ENCODE measurements at places on chromosomes 7 and 10. TPM values are rescaled to one million over a fixed set of nuclear protein-coding genes. Genes with fewer than 3 reads are reported as not detected.

DNA sequence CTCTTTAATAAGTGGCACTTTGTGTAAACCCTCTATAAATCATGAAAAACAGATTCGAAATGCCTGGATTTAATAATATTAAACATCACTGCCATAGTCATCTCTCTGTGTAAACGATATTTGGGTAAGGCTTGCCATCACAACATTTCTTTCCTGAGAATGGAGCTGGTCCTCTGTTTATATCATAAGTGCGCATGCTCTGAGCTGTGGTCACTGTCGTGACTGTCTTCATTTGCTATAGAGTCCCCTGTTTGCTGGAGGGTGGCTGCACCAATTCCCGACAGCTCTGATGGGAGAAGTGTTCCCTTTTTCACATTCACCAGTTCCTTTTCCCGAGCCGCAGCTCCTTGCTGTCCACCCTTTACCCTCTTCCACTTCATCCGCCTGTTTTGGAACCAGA, 50.4 kb upstream of the AGMO start:
- no peak for DNase-seq

DNA sequence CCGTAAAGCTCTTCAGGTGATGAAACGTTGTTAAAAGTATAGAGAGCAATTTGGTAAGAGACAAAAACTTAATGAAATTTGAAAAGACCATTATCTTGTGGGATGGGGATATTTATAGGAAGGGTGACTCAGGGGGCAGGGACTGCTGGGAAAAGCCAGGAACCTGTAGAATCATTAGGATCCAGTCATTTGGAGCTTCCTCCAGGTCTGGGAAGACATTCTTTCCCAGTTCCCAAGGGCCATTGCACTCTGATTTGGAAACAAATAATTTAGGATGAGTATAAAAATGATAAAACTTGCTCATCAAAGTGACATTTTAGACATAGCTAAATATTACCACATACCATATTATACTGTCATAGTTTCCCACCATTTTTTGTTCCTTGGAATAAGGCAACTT, 143.9 kb downstream of the PFKFB3 start:
- DNase-seq = peak; percentile 25

DNA sequence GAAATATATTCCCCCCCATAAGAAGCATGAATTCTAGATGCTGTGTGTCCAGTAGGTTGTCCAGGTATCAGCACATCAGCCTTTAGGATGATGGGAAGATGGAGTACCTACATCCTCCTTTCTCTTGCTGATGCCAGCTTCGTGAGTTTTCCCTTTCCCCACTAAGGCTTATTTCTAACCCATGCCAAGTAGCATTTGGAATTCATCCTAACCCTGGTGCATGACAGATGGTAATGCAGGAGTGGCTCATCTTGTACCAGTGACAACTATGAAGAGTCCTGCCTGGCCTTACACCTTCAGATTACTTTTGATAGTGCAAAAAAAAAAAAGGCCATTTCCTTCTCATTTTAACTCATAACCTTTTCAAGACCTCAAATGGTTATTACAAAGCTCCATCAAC, 58.7 kb downstream of the ARHGAP21 start:
- DNase-seq = no peak

GRCh38 chr7:28077616-28078015, 103.0 kb downstream of the JAZF1 start:
- DNase-seq = no peak

DNA sequence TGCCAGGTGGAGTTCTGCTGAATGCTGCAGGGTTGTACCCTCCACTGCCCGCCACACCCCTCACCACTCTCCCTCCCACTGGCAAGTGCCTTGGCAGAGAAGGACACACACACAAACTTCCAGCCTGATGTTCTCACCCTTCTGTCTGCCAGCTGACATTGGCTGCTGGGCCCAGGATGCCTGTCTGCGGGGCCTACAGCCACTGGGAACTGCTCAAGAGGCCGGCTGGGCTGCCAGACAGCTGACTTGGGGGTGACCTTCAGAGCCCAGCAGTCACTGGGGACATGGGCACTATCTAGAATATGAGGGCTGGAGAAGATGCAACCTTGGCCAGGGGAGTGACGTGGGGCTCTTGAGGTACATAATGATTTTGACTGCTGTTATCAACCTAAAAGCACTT, 157.1 kb downstream of the SH3PXD2A start:
- DNase-seq = no peak

- no peak for DNase-seq
These were observed 35.0 kb downstream of the YKT6 start for GRCh38 chr7:44235582-44236332.

- no peak for DNase-seq
These were observed 101.5 kb downstream of the CHCHD3 start for GRCh38 chr7:132980402-132980801.

- DNase-seq = no peak
These were observed 361.3 kb upstream of the MKI67 start for GRCh38 chr10:128487517-128487916.

GRCh38 chr7:114649689-114650088, 235.1 kb downstream of the FOXP2 start:
- no peak for DNase-seq

- no peak for DNase-seq
These were observed 217.9 kb downstream of the ADAM12 start for GRCh38 chr10:126170371-126170770.

DNA sequence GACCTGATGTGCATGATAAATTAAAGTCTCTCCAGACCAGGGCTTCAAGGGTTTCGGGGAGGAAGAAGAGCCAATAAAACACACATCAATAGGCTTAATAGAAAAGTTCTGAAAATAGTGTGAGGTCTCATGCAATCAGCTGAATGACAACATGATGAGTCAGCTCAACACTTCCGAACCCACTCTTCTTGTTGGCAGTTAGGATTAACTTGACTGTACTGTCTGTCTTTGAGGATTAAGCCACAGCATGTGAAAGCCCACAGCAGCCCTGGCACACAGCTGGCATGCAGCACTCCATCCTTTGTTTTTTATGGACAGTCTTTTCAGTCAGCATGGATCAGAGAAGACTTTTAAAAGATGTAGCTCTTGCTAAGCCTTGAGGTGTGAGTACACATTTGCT, 526.9 kb upstream of the VSTM2A start:
- DNase-seq = peak; percentile 83

DNA sequence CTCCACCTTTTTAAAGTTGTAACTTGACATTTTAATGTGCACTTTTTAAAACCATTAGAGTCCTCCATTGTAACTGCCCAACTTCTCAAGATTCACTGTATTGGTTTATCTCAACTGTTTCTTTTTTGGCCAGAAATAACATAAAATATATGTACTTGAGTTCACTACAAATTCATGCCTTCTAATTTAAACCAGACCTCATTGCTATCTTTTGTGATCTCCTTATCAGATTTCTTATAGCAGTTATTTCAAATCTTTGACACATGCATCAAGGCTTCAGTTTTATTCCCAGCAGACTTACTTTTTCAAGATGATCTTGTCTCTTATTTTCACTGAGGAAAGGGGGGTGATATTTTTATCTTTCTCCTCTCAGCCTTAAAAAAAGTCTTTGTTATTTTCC, 154.3 kb downstream of the PHF14 start:
- no peak for DNase-seq

DNA sequence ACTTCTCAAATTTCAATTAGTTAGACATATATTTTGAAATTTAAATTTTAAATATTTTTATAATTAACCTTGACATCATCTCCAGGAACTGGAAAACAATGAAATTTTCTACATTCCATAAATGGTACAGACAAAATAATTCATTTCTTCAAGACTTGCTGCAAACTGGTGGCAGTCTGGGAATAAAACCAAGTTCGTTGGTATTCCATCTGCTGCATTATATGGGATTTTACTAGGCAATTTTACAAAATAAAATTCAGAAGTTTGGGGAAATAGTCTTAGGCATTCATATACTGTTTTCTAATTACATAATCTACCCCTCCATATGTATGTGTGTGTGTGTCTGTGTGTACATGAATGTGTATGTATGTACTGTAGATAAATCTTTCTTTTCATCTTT, 984.6 kb upstream of the KCND2 start:
- DNase-seq = no peak

- DNase-seq = no peak
These were observed 61.1 kb upstream of the PCGF5 start for GRCh38 chr10:91159254-91159783.

GRCh38 chr10:119031496-119032059, 2.1 kb downstream of the NANOS1 start:
- no peak for DNase-seq

DNA sequence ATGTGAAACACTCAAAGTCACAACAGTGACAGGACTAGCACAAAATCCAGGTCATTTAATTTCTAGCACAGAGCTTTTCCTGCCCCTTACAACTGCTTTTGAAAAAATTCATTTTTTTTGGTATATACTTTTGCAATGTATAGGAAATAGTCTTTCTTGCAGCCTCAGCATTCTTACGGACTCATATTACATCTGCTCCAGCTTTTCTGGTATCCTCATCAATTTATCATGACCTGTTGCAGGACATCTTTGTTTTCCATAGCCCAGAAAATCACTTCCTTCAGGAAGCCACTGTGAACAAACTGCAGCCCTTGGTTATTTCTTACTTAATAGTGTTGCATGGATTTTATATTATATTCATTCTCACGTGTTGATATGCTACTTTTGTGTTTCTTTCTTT, 347.9 kb upstream of the MTPN start:
- DNase-seq = no peak

DNA sequence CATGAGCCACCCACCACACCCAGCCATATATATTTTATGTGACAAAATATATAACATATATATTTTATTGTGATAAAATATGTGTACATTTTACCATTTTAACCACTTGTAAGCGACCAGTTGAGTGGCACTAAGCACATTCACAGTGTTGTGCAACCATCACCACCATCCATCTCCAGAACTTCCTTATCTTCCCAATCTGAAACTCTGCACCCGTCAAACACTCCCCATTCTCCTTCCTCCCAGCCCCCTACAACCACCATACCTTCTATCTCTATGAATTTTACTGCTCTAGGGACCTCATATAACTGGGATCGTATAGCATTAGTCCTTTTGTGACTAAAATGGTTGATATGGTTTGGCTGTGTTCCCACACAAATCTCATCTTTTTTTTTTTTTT, 20.8 kb upstream of the CYTH3 start:
- DNase-seq = no peak

DNA sequence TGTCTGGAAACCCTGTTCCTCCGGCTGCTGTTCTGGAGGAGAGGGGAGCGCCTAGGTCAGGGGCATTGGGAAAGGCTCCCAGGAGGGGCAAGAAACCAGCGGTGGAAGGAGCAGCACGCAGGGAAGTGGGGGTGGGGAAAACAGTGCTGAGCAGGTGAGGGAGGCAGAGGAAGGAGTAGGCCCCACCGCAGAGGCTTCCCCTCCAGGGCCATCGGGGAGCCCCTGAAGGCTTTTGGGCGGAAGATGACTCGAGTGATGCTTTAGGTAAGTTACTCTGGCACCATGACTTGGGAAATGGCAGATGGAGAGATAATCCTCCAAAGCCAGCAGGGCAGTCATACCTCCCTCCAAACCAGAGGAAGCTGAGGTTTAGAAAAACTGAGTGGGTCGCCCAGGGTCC, 106.5 kb upstream of the ANLN start:
- DNase-seq = no peak

GRCh38 chr10:106506526-106507283, 657.8 kb downstream of the SORCS1 start:
- DNase-seq = peak; percentile 85

- DNase-seq = no peak
These were observed 3.6 kb downstream of the ARHGAP21 start for GRCh38 chr10:24720096-24720495.

GRCh38 chr7:99254390-99254789, 18.2 kb upstream of the MYH16 start:
- DNase-seq = no peak

DNA sequence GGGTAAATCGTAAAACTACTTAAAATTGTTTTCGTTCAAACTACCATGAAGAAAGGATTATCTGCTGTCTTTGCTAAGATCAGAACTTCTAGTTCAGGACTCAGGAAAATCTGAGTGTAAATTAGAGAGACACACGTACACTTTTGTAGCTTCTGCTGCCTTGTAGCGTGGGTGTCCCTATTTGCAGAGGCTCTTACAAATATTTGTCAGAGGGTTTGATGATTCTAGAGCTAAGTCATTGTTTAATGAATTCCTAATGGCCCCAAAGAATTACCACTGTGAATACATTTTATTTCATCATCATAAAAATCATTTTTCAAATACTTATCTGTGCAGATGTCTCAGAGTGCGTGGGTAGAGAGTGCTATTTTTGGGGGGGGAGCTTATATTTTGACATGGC, 314.9 kb downstream of the LRMDA start:
- no peak for DNase-seq

DNA sequence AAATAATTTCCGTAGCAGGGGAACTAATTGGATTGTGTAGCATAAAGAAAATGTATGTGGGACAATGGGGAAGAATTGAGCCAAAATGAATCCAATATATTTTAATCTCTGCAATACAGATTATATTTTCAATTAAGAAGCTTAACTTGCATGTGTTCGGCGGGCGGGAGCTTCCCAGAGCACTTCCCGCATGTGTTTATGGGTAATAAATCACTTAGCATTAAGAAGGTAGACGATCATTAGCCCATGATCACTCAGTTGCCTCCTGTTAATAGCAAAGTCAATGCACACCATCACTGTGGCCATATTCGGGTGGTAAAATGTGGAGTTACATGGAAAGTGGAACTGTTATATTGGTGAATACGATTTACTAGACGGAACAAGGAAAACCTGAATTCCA, 122.9 kb upstream of the INSYN2A start:
- DNase-seq = no peak

DNA sequence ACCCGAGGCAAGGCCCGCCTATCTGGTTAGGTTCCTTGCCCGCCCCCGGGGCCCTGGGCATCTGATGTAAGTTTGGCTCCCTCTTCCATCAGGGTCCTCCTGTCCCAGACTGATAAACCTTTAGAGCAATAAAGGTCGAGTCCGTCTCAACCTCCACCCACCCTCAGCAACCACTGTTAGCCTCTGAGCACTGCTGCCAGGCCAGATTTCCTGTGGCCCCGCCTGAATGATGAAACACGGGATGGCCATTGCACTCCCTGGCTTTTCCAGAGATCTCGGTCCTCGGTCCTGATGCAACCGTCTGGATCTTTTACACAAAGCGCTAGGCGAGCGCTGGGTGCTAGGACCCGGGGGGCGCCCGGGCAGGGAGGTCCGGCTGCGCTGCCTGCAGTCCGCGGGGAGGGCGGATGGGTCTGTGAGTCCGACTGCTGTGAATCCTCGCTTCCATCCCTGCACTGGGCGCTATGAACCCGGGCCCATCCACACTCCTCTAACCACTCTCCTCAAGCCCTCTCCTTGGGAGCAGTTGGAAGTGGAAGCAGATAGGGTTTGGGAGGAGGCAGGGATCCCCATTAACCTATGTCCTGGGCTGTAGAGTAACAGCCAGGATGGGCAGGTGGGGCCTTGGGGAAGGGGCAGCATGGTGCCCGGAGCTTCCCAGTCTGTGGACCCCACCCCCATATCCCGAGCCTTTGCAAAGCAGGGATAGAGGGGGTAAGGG, 875 bp upstream of the DDIT4 start:
- peak; percentile 87 for DNase-seq

GRCh38 chr7:124462249-124462648, 303.3 kb downstream of the GPR37 start:
- peak; percentile 55 for DNase-seq

The GRID2IP gene
- not detected for total RNA-seq

The NCOA4 gene
- total RNA-seq = 176 TPM

The HOXA4 gene
- total RNA-seq = 1.3 TPM

The HYAL4 gene
- total RNA-seq = not detected

The CHN2 gene
- total RNA-seq = not detected

The SFTPA1 gene
- not detected for total RNA-seq

The SCIN gene
- 0.03 TPM for total RNA-seq

The RAMP3 gene
- not detected for total RNA-seq

The ZNF485 gene
- 8.8 TPM for total RNA-seq

The PLCE1 gene
- total RNA-seq = 2.8 TPM

The ADARB2 gene
- not detected for total RNA-seq

The LARP4B gene
- total RNA-seq = 49.5 TPM

The C10orf67 gene
- total RNA-seq = 0.10 TPM

All from HT1080 (cell line).